Omental fat pad (tissue), 4 donors: ENCODE measurements at places on chromosomes 5 and 9.

DNA sequence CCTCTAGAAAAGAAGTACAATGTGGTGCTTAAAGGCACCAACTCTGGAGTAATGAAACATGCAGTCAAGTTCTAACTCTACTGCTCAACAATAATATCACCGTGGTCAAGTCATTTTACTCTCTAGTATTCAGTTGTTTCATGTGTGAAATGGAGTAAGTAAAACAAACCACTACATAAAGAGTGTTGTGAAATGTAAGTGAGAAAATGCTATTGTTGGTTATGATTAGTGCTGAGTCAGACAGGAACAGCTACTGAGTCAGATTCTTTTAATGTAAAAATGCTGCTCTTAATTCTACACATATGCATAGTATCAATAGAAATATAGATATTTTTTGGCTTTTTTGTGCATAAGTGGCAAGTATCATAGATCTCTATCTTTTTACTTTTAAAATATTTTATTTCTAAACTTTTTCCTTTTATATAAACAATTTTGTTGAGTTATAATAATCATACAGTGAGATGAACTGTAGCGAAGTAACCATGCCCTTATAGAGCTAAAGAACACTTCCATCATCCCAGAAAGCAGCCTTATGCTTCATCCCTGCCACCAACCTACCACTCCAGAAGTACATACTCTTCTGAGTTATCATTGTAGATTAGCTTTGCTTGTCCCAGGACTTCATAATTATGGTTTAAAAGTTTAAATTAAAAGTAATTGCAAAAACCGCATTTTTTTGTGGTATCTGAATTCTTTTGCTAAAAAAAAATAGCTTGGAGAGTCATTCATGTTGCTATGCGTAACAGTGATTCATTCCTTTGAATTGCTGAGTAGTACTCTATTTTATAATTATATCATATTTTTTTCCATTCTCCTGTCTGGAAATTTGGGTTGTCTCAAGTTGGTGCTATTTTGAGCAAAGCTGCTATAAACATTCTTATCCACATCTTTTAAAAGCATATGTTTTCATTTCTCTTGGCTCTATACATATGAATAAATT is 548.2 kb upstream of the CLINT1 start:
- DNase-seq: no peak

GRCh38 chr9:26169708-26170107 is 491.5 kb upstream of the TUSC1 start:
- DNase-seq: no peak

- no peak for DNase-seq
These were observed 7.1 kb upstream of the IFNA2 start for GRCh38 chr9:21392270-21392669.

GRCh38 chr5:167953151-167953798 is 338.2 kb upstream of the WWC1 start:
- DNase-seq: no peak

DNA sequence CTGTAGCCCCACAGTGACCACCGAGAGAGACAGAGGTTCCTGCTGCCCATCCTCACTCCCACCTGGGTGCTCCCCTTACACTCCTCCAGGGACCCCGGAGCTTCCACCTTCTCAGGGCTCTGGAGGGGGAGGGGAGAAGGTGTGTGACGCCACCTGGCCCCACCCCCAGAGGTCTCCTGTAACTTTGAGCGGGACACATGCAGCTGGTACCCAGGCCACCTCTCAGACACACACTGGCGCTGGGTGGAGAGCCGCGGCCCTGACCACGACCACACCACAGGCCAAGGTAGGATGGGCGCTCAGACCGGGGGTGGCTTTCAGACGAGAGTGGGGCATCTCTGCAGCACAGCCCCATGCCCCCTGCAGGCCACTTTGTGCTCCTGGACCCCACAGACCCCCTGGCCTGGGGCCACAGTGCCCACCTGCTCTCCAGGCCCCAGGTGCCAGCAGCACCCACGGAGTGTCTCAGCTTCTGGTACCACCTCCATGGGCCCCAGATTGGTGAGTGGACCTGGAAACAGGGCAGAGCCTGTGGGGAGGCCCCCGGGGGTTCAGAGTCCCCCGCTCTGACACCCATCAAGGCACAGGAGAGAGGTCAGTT is 4.5 kb downstream of the MAMDC4 start:
- DNase-seq: no peak

DNA sequence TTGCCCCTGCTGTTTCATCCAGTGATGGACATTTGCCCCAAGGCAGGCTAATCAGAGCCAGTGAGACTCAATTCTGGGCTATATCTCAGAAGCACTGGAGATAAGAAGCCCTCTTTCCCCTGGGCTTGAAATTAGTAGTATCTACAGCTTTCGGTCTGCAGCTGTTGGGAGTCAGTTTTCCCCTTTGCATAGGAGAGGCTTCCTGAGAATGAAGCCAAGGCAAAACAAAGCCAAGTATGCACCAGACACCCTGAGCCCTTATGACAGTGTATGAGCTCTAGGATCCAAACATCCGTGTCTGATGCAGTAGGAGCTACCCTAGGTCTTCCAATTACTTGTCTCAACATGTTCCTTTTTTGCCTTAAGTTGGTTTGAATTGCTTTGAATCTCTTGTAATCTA is 79.2 kb upstream of the PANK3 start:
- DNase-seq: no peak

GRCh38 chr5:88159591-88159990 is 109.1 kb downstream of the TMEM161B start:
- no peak for DNase-seq
